Stimulated activated CD4-positive, alpha-beta T cell treated with anti-CD3 and anti-CD28 coated beads, Interleukin-1b, Interleukin-23, amount 100 ng/mL, for 24 hours (primary cell): ENCODE measurements at places on chromosomes 13 and 19.

DNA sequence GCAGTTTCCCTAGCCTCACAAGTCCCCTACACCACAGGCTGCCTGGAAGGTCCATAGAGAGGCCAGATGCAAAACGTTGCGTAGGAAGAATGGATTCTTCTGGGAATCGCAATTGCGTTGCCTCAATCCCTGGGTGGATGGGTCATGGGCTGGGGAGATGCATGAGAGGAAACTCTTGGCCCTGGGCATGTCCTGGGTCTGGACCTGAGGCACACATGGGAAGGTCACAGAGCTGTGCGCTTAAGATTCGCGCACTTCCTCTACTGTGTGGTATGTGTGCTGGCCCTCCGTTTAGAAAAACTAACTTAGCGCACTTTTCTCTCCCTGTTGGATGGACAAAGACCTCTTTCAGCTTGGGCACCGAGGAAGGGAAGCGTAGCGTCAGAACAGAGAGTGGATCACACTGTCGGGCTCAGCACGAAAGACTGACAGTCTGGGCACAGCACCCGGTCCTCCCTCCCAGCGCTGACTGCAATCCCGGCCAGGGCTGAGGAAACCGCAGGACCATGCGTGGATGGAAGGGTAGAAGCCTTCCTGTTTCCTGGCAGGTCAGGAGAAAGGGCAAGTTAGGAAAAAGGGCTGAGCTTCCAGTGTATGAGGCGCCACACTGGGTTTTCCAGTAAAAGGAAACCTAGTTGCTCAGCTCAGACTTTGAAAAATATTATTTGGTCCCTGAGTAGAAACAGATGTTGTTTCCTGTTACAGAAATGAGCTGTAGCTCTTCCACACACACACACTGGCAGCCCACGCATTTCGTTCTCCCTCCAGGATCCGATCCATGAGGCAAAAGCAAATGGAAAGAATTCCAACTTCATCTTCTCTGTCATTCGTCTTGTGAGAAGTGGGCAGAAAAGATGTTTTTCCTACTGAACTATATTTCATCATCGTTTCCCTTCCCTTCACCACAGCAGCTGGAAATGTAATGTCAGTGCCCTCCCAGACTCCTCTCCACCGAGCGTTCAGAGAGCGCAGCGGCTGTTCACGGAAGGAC lies 86.0 kb downstream of the ING1 start:
- DNase-seq = no peak

- DNase-seq = no peak
These were observed 575.2 kb downstream of the MYO16 start for GRCh38 chr13:109204657-109205056.

- no peak for DNase-seq
These were observed 26.4 kb upstream of the ADGRE2 start for GRCh38 chr19:14804765-14805164.

DNA sequence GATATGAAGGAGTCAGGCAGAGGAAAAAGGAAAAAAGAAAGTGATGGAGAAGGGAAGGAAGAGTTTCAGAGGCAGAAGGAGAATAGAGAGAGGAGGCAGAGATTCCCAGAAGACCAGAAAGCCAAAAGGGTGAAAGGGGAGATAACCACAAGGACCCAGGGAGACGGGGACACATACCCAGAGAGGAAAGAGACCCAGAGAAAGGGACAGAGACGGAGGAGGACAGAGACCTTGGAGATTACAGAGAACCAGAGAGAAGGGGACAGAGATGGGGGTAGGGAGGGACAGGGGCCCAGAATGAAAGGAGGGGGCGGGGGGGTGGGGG lies 1.4 kb downstream of the PTH2 start:
- DNase-seq = no peak

GRCh38 chr19:5958074-5958850 lies 19.7 kb downstream of the RANBP3 start:
- DNase-seq = no peak

DNA sequence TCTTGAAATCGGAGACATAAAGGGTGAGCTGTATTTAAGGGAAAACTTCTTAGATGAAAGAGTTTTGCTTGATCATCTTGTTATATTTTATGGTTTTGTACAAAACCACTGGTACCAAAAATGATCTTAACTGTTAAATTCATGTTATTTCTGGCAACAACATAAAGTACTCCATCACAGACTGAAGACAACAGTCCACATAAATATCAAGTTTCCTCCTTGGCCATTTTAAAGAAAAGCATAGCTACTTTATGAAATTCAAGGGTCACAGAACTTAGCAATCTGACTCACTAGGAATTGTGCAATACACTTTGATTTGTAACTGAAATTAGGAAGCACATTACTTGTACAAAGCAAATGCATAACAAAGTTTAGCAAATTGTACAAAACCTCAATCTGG lies 66.3 kb downstream of the TBC1D4 start:
- no peak for DNase-seq

DNA sequence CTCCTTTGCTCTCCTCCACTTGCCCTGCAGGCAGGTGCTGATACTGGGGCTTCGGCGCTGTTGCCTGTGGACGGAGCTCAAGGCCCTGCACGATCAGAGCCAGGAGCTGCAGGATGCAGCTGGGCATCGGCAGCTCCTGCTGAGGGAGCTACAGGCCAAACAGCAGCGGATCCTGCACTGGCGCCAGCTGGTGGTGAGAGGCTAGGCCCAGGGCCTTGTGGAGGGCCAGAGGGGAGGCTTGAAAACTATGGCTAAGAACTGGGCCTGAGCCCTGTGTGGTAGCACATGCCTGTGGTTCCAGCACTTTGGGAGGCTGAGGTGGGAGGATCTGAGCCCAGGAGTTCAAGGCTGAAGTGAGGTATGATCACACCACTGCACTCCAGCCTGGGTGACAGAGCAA lies 6.3 kb downstream of the HAUS5 start:
- no peak for DNase-seq

DNA sequence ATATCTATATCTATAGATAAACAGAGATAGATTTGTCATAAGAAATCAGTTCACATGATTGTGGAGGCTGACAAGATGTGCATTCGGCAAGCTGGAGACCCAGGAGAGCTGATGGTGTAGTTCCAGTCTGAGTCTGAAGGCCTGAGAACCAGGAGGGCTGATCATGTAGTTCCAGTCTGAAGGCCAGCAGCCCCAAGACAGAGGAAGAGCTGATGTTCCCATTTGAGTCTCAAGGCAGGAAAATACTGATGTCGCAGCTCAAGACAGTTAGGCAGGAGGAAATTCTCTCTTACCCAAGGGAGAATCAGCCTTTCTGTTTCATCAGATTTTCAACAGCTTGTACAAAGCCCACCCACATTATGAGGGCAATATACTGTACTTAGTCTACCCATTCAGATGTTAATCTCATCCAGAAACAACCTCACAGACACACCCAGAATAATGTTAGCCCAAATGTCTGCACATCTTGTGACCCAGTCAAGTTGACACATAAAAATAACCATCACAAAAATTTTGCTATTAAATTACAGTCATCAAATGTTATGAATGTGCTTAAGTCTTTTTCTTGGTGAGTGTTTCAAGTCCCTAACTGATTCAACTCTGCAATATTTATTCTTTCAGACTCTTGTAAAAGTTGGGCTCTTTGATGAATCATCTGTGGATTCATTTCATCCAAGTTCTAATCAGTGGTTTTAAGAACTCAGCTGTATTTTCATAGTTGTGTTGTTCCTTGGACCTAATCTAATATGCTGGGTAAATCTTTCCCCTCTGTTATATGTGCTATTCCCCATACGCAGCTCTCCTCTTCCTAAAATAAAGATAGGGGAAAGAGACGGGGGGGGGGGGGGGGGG lies 22.7 kb upstream of the LRCH1 start:
- no peak for DNase-seq

GRCh38 chr19:38959618-38960017 lies 15.9 kb downstream of the FBXO17 start:
- no peak for DNase-seq

DNA sequence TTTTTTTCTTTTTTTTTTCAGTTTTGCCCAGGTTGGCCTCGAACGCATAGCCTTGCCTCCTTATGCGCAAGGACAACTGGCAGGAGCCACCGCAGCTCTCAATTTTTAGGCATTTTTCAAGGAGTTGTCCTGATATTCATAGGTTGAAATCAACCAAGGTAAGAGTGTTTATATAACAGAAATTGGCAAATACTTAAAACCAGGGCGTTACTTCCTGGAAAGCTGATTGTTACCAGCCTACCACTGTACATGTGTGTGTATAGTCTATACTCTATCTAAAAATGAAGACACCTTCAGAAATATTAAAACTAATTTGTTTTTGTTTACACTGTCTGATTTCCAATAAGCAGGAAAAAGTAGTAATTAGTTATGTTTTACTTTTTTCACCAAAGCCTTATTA lies 39.2 kb downstream of the GPC6 start:
- DNase-seq = no peak

DNA sequence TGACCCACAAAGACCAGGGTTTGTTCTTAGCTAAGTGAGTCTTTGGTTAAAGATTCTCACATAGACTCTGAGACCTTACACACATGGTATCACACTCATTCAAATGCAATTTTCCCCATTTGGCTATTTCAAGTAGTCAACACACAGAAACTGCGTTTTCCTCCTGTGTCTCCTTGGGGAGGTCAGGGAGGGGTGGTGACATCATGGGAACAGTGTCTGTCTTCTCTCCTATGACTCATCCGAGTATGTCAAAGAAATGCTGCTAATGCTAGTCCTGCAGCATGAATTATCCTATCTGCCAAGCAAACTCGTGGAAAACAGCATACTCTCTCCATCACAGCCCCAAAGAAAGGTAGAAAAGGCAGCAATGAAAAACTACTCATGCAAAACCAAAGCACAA lies 100.2 kb downstream of the ENOX1 start:
- no peak for DNase-seq

GRCh38 chr19:35911790-35912189 lies 3.7 kb upstream of the TYROBP start:
- DNase-seq = no peak

- no peak for DNase-seq
These were observed 290.9 kb upstream of the SOX21 start for GRCh38 chr13:95003019-95003813.

DNA sequence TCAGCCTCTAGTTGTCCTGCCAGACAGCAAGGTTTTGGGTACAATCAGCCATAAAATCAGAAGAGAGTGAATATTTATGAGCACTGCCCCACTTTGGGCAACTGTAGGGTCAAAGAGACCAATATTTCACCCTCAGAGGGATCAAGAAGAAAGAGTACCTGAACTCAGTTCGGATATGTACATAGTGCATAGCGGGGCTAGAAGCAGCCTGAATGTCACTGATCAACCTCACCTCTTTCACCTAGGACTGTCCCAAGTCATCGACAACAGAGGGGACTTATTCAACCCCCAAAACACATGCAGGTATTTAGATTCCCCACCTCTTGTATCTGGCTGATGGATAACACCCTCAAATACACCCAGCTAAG lies 446.9 kb downstream of the COG6 start:
- DNase-seq = no peak

- DNase-seq = no peak
These were observed 47.5 kb downstream of the GAS6 start for GRCh38 chr13:113816254-113816929.

DNA sequence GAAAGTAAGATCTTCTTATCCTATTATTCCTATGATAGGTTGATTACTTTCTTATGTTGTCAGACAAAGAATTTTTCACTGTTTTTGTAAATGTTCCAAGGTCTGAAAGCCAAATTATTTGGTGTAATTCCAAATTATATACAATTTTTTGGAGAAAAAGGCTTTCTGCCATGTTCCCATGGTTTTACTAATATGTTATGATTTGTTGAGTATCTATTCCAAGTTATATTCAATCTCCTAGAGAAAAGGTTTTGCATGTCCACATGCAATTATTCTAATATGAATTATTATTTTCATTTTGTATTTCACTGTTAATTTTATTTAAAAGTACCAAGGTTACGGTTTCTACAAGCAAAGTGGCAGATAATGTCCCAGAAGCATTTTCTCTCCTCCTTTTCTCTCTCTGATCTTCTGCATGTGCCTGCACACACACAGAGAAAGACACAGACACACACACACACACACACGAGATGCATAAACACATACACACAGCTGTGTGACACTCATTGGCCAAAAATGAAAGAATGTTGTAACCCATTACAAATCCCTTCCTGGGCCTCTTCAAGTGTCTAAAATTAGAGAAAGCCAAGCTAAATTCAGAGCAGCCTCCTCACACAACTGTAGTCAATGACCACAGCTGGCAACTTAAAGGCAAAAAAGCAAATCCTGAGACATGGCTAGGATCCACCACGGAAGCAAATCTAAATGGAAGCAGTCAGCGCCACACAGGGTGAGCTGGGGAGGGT lies 621.0 kb downstream of the EFNB2 start:
- DNase-seq = no peak

GRCh38 chr13:80906860-80907259 lies 565.9 kb upstream of the SPRY2 start:
- no peak for DNase-seq

DNA sequence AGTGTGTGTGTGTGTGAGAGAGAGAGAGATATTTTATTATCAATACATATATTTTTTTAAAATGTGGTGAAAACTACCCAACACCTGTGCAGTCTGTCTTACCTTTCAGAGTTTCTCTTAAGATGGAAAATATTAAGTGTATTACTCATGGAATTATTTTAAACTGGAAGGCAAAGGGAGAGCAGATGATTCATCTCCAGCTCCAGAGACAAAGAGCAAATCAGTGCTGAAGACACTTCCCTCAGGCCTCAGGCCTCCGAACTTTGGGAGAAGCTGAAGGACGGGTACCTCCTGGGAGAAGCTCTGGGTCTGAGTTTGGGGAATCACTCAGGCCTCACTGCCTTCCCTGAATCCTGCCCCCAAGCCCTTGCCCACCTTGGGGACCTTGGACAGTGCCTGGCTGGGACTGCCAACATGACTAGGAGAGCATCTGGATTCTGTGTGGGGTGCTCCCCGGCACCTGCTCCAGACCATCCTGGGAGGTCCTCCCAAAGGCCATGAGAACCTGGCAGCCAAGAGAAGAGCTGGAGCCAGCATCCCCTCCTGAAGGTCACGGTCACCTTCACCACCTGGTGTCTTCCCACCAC lies 170.4 kb upstream of the UBL3 start:
- no peak for DNase-seq

GRCh38 chr13:44726214-44726613 lies 150.1 kb upstream of the TSC22D1 start:
- no peak for DNase-seq

DNA sequence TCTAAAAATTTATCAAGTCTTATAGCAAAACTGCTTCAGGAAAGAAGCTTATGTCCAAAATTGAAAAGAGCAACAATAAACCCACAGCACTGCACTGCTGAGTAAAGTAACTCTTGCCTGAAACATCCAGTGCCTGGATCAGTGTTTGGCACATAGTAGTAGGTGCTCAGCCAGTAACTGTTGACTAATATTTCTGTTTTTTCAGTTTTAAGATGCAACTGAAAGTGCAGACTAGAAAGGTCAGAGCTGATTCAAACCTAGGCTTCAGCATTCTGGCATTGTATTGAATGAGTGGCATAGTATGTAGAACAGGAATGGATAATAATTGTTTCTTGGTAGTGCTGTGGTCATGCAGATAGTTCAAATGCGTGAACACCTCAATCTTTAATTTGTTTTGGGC lies 67.6 kb downstream of the UBL3 start:
- DNase-seq = no peak
